Activated CD4-positive, CD25-positive, alpha-beta regulatory T cell treated with anti-CD3 and anti-CD28 coated beads, Interleukin-2, amount 50 U/mL, for 16 hours (primary cell): ENCODE measurements at places on chromosomes 16 and 17.

DNA sequence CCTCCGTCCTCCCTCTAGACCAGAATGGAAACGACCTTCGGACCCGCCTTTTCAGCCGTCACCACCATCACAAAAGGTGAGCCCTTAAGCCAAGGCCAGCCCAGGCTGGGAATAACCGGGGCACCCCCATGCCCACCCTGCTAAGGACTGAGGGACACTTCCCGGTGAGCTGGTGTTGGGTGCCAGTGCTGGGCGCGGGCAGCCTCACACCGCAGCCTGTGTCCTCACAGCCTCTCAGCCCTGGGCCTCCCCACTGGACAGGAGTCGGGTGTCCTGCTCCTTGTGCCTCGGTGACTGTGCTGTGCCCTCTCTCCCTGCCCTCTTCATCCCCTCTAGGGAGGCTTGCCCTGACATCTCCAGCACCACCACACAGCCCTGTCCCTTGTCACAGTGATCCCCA lies 10.3 kb downstream of the TRAF7 start:
- DNase-seq: no peak

GRCh38 chr17:8318010-8318935 lies 8.2 kb downstream of the ARHGEF15 start:
- no peak for DNase-seq

- DNase-seq: no peak
Measured at GRCh38 chr16:79691007-79691406, 90.5 kb upstream of the MAF start.

GRCh38 chr17:81922566-81923301 lies 4.8 kb upstream of the SIRT7 start:
- no peak for DNase-seq

GRCh38 chr17:37092071-37092470 lies 143.3 kb downstream of the AATF start:
- no peak for DNase-seq

- DNase-seq: no peak
Measured at GRCh38 chr16:66569827-66570405, 3.7 kb downstream of the CMTM1 start.

DNA sequence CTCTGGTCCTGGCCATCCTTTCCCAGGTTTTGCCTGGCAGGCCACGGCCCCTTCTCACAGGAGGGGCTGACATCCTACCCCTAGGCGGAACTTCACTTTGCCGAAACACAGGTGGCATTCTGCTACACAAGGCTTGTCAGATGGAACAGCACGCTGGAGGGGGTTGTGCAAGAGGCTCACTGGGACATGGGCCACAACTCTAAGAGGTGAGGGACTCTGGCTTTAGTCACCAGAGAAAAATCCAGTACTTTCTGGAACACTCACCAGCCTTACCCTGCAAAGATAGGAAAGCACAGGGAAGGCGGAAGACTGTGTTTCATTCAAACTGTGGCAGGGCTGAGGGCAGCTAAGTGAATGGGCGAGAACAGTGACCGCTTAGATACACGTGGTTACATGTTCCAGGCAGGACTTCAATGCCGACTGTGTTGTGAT lies 18.3 kb downstream of the CDC42EP4 start:
- DNase-seq: no peak

DNA sequence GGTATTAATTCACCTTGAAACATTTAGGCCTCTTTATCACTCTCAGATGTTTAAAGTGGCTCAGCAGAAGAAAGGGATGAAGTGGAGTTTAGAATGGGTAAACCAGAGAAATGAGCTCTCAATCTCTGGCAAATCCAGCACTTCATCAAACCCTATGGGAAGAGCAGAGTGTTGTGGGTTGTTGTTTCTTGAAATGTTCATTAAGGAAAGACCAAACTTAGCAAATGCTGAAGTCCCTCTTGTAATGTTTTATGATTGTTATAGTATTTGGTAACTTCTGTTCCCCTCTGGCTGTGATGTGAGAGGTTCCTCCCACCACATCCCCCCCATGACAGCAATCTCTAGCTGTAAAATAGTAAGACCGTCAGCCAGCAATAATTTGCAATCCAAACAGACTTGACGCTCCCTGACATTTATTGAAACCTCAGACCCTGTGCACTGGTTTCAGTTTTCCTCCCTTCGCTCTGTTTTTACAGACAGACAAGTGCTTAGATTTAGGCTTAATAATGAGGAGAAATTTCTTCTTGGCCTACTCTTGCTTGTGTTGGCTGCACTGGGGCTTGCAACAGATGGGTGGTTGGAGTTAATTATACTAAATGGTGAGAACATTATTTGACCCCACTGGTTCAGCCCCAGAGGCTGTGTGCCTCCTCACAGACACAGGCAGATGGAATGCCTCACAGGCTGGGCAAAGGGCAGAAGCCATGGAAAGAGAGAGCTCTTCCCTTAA lies 609.4 kb upstream of the SOX9 start:
- DNase-seq: no peak

DNA sequence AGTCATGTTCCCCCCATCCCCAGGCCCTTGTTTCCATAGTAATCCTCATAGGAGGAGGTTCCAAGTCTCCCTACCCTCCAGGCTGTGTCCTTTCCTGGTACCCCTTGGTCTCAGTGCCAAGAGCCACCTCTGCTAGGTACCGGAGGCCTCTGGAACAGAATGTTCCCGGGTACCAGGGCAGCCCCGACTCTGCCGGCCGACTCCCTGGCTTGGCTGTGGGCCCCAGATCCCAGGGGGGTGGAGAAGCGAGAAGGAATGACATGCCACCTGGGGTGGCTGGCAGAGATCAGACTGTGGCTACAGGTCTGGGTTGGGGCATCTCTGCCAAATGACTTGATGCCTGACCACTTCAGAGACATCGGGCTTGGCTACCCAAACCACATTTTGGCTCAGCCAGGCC lies 3.6 kb downstream of the STAC2 start:
- DNase-seq: no peak

- DNase-seq: no peak
Measured at GRCh38 chr17:57566721-57567120, 178.4 kb downstream of the CCDC182 start.

GRCh38 chr16:66908116-66908515 lies 10.6 kb downstream of the CDH16 start:
- DNase-seq: no peak

DNA sequence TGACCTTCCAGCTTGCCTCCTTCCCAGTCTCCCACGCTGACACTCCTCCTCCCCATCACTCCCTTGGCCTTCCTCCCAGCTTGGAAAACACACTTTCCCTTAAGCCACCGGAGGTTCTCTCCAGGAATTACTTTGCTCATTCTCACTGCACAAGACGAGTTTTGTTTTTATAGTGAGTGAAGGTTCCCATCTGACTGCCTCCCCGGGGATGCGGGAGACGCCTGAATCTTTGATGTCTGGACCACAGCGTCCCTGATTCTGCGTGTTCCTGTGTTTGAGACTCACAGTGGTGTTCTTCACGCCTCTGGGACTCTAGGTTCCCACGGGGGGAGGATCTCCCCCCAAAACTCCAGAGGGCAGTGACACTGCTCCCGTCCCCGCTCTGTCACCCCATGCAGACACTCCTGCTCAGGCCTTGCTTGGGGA lies 2.0 kb downstream of the DNAI2 start:
- no peak for DNase-seq

DNA sequence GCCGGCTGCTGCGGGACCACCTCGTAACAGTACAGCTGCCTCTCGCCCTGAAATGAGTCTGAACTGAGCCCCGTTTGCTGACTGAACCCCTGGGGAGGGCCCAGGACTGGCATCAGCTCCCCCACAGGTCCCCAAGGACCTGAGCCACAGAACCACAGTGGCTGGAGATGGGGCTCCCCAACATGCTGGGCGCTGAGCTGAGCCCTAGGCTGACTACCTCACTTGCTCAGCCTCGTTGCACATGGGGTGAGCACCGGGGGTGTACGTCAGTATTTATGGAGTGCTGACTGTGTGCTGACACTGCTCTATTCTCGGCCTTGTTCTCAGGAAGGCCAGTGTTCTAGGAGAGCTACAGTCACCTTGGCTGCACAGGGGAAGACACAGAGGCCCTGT lies 6.6 kb upstream of the VASN start:
- DNase-seq: no peak

- DNase-seq: no peak
Measured at GRCh38 chr16:27245276-27246172, 23.0 kb downstream of the NSMCE1 start.

DNA sequence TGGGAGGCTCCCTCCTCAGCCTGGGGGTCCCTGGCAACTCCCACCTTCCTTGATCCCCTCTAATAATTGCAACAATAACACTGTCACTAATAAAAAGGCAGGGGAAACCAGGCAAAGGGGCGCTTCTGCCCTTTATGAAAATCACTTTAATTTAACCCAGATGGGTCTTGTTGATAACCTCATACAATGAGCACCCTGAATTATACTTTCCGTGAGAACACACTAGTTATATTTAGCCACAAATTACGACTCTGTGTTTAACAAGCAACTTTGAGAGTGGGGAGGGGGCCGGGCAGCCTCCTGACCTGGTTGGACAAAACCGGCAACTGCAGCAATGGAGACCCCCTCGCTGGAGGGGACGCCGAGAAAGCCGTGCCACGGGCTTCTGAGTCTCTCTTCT lies 5.7 kb upstream of the BAHCC1 start:
- DNase-seq: no peak

GRCh38 chr16:89332243-89332901 lies 114.9 kb downstream of the ZNF778 start:
- no peak for DNase-seq

DNA sequence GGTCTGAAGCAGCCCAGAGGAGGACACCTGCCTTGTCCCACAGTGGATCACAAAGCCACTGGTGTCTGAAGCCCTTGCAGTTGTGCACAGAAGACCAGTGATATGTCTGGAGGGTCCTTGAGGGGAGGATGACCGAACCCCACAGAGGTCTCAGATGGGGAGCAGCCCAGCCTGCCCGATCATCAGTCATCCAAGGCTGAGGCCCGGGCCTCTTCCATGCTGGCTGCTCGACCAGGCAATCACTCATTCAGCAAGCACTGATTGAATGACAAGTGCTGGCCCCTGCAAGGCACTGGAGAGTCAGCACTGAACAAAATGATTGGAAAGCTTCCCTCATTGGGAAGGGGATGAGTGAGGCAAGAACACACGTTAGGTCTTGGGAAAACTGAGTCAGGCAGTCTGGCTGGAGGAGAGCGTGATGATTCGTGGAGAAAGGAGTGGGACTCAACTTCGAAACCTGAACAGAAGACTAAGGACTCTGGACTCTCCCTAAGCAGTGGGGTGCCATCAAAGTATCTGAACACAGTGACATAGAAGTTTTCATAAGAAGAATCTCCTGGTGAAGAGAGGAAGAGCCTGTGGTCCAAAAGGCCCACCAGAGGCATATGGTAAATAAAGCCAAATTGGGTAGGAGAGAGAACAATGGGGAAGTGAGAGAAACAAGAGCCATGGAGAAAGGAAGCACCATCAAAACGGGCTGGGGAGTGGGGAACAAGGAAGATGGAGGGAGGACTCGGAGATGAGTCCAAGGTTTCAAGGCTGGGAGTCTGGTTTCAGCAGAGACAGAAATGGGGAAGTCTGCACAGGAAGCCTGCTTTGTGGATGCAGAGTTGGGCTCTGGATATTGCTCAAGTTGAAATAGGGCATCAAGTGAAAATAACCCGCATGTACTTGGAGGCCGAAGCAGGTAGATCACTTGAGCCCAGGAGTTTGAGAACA lies 10.2 kb downstream of the PIK3R5 start:
- DNase-seq: no peak

DNA sequence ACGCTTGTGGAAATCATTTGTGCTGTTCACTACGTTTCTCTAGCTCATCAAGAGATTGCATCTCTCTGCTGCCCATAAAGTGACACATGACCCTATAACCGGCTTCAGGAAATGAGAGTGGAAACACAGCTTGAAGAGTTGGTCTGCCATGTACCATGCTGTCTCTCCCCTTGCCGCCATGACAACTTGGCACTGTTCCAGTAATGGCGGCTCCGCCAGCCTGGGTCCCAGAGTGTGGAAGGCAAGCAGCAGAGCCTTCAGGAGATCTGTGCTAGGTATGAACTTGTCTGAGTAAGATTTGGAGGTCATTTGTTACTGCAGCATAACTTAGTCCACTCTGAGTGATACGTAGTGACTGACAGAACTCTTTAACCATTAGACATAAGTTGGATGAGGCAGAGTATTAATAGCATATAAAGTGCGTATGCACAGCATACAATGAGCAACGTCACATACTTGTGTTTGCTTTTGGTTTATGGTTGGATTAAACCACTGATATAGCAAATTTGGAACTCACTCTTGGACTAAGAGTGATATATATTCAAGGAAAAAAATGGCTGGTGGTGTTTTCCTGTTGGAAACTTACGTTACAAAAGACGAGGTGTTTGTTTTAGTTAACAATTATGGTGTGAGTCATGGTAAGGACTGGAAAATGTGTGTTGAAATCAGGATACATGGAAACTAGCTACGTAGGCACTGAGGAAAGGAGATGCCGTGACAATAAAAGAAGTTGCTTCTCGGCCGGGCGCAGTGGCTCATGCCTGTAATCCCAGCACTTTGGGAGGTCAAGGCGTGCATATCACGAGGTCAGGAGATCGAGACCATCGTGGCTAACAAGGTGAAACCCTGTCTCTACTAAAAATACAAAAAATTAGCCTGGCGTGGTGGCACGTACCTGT lies 24.4 kb upstream of the PMP22 start:
- no peak for DNase-seq

DNA sequence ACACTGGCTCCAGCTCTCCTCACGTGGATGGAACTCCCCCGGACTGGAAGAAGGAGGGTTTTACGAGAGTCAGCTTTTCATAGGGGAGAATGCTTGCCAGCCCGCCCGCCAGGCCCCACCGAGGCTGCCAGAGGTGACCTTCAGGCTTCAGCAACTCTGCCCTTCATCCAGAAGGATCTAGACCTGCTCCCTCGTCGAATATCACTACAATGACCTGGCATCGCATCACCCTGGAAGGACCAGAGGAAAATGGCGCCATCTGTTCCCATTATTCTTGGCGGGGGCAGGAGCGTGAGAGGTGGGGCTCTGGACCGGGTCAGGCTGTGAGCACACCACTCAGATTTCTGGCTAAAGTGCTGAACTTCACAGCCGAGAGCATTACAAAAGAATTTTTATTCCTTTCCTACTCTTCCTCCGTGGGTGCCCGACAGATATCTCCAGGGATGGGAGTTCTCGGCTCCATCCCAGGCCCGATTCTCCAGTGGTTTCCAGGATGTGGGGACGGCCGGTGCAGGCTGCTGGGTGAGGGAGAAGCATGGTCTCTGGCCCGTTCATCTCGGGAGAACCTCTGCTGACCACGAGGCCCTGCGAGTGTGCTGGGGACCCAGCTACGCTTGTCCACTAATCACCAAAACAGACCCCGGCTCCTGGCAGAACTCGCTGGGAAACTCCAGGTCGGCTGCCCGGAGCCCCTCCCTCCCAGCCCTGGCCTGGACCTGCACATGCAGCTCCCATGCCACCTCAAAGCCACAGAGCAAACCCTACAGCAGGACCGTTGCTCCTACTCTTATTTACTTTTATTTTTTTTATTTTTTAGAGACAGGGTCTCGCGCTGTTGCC lies 36.8 kb upstream of the ZNF469 start:
- no peak for DNase-seq
